Activated T-cell treated with anti-CD3 and anti-CD28 coated beads, Interleukin-2, amount 50 U/mL, for 72 hours (primary cell): ENCODE measurements at places on chromosomes 5 and 9. TPM values are rescaled to one million over a fixed set of nuclear protein-coding genes. Genes with fewer than 3 reads are reported as not detected.

The SPACA9 gene
- 5.8 TPM for total RNA-seq

The SPRY4 gene
- total RNA-seq = 1.4 TPM

The SMIM15 gene
- 71.8 TPM for total RNA-seq

The GPR150 gene
- 1.7 TPM for total RNA-seq

The ENTPD2 gene
- 0.48 TPM for total RNA-seq

The NSMF gene
- 20.0 TPM for total RNA-seq

The PTPN3 gene
- 2.7 TPM for total RNA-seq

The CARD9 gene
- 1.2 TPM for total RNA-seq

The SLCO4C1 gene
- total RNA-seq = 0.79 TPM

The C9orf43 gene
- total RNA-seq = 1.1 TPM

The DMGDH gene
- total RNA-seq = 19.2 TPM

The IFNK gene
- total RNA-seq = not detected

The SLC36A2 gene
- not detected for total RNA-seq

The ACTBL2 gene
- total RNA-seq = not detected

The GDA gene
- not detected for total RNA-seq

The CCDC187 gene
- total RNA-seq = not detected

The TOPORS gene
- total RNA-seq = 12.8 TPM

The MROH2B gene
- not detected for total RNA-seq

The GRIN3A gene
- total RNA-seq = not detected
